ENCODE measurements at places on chromosomes 7 and 10.

DNA sequence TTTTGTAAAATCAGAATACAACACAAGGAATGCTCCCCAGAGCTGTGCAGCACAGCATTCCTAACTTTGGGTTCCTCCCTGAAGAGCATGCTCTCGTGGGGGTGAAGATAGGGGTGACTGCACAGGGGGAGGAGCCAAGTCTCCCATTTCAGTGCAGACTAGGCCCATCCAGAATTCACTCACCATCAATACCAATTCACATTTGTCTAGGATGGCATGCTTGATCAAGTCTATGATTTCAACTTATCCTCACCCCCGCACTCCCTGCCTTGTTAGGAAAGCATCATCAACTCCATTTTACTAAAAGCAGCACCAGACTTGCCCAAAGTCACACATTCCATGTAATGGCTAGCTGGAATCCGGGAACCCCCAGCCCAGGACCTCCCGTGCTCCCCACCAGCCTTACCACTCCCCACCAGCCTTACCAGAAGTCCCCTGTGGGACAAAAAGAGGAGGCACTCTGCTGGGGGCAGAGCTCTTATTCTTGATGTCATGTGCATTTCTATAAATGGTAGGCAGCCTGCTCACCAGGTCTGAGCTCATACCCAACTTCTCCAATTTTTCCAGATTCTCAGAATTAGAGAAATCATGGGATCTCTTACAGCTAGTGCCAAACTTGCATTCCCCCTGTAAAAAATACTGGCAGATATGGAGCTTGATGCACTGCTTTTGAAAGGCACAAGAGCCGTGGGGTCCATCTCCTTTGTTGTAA, 6.2 kb downstream of the PARP12 start:
- DNase-seq = no peak

DNA sequence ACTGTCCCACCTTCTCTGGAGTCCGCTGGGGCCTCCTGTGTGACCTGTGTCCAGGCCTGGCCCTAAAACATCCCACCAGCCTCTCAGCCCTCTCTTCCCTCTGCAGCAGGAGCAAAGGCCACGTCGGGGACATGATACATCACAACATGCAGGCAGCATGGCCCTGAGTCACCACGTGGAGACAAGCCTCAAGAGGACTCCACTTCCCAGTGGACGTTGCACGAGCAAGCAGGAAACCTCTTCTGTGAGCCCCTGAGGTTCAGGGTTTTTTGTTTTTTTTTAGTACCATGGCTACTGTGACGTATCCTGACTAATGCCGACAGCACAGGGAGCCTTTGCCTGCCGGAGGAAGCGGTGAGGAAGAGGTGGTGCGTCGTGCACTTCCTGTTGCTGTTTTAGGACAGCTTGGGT, 165.9 kb downstream of the DNAJB6 start:
- DNase-seq = no peak

DNA sequence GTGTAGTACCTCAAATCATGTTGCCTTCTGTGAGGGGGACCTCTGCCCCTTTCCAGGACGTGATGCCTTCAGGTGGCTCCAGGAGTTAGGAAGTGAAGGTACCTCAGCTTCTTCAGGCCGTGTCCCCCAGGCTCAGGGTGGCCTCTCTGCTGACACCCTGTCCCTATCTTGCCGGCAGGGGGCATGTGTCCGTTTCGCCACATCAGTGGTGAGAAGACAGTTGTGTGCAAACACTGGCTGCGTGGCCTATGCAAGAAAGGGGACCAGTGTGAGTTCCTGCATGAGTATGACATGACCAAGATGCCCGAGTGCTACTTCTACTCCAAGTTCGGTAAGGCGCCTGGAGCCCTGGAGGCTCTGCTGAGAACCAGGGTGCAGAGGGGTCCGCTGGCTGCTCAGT, 9.2 kb downstream of the CPSF4 start:
- no peak for DNase-seq

DNA sequence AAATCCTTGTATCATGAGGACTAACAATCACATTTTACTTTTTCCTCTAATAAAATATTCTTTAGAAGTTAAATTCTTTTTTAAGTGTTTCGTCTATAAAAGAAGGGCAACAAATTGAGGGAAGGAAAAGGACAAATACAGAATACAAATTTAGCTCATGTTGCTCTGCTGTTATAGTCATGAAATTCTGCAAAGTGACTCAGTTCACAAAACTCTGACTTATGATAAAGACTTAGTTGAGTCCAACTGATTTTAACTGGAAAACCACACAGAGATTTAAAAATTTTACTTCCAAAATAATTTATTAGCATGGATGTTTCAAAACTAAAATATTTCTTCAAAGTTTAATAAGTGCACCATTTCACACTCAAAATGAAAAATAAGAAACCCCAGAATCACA, 75.0 kb upstream of the GPR22 start:
- DNase-seq = no peak

DNA sequence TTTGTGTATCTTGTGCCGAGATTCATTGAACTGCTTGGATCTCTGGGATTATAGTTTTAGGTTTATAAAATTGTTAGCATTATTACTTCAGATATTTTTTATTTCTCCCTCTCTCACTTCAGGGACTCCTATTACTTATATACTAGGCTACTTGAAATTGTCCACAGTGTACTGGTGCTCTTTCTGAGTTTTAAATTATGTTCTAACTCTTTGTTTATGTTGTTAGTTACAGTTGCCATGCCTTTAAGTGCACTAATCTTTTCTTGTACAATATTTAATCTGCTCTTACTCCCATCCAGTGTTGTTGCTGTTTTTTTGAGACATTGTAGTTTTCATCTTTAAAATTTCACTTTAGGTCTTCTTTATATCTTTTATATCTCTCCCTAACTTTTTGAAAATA, 13.1 kb downstream of the PLEKHS1 start:
- no peak for DNase-seq

Data from NCI-H2171 treated with DMSO at 0.1 percent for 48 hours (cell line).